ENCODE measurements at places on chromosomes 3 and 15.
A peak's percentile ranks its signal among the peaks of the same experiment; 100 is the strongest.

DNA sequence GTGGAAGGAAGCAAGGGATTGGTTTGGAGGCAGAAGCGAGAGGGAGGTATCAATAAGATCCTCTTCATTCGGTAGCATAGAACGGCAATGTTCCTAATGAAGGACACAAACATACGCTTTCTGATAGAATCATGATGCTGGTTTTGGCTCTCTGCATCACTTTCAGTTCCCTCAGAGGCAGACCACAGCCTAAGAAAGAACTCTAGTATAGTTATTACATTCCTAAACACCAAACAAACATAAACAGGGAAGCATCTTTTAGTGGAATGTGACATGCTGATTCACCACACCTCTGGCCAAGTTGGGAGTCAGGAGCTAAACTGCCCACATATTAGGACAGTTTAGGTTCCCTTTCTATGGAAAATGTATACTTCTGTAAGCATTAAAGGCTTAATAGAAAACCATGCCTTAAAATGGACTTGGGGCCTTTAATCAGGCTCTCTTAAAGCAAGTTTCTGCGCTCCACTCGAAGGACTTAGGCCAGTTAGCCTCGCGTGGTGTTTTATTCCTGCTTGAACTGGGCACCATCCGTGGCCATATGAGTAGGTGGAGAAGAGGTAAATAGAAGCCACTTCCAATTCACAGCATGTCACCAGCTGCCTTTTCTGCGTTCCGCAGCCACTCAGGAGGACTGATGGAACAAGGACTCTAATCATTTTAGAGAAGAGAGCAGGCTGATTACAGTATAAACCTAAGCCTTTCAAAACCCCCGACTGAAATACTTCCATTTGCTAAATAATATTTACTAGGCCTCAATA lies 53.7 kb downstream of the CD47 start:
- DNase-seq, result no peak

GRCh38 chr15:69857686-69858391 lies 239.9 kb downstream of the TLE3 start:
- DNase-seq, result no peak

GRCh38 chr3:26989037-26989436 lies 366.5 kb downstream of the LRRC3B start:
- DNase-seq, result no peak

DNA sequence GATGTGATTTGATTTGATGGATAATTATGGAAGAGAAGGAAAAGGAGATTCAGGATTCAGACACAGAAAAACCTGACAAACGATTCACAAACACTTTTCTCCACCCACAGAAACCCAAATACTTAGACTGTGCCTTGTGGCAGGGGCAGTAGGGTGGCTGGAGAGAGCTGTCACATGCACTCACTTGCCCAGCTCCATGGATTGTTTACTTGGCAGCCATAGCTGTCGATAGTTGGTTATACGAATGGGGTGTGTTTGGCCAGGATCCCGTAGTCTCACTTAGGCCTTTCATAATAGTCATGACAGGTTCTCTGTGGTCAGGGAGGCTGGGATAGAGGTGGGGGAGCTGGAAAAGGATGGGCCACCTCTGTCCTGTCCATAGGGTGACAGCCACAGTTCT lies 76.9 kb downstream of the CACNA1D start:
- DNase-seq, result no peak

GRCh38 chr15:36807134-36807764 lies 227.8 kb downstream of the CDIN1 start:
- no peak for DNase-seq

- no peak for DNase-seq
Observed at GRCh38 chr3:158658889-158659288, 13.6 kb downstream of the LXN start.

DNA sequence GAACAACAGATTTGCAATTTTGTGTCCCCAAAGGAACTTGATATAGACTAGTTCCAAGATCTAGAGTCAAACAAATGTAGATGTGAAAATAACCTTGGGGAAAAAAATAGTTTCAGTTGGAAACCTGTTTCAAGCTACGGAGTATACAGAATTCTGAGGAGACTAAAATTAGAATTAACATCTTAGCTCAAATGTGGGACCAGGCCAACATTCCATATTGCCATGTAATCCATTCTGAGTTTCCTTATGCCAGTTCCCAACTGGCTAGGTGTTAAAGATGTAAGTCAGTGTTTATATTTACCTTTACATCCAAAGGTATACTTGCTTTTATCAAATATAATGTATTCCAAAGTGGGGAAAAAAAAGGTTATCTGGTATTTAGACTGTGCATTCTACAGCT lies 76.3 kb downstream of the UBE3A start:
- no peak for DNase-seq

GRCh38 chr3:128215800-128216495 lies 62.7 kb downstream of the EEFSEC start:
- no peak for DNase-seq

DNA sequence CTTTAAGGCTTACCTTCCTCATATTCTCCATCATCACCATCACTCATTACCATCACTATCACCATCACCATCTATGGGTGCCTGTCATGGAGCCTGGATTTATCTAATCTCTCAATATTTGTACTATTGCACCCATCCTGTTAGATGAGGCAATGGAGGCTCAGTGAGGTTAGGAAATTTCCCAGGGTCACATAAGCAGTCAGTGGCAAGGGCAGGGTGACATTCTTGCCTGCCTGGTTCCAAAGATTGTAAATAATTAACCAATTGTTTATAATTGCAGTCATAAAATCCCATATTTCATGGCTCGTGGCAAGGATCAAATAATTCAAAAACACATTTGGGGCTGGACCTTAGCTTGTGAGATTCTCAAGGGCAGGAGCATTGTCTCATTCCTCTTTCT lies 55.2 kb downstream of the MGLL start:
- no peak for DNase-seq

DNA sequence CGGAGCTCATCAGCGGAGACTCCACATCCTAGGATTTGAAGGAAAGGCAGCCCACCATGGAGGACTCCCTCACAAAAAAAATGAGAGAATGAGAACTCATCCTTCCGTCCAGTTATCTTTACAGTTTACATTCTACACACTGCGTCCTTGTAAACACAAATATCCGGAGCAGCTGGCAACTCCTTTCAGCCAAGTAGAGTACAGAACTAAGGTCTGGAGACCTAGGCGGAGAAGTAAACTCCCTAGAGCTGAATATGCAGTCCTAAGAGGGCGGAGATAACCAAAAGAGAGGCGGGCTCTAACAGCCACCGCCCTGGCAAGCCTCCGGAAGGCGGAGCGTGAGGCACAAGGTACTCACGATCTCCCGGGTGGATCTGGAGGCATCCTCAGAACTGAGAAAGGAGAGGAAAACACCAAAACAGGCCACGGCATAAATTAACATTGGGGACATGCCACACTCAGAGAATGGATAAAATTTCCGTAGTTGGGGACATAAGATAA lies 924 bp upstream of the SIN3A start:
- DNase-seq, result no peak

DNA sequence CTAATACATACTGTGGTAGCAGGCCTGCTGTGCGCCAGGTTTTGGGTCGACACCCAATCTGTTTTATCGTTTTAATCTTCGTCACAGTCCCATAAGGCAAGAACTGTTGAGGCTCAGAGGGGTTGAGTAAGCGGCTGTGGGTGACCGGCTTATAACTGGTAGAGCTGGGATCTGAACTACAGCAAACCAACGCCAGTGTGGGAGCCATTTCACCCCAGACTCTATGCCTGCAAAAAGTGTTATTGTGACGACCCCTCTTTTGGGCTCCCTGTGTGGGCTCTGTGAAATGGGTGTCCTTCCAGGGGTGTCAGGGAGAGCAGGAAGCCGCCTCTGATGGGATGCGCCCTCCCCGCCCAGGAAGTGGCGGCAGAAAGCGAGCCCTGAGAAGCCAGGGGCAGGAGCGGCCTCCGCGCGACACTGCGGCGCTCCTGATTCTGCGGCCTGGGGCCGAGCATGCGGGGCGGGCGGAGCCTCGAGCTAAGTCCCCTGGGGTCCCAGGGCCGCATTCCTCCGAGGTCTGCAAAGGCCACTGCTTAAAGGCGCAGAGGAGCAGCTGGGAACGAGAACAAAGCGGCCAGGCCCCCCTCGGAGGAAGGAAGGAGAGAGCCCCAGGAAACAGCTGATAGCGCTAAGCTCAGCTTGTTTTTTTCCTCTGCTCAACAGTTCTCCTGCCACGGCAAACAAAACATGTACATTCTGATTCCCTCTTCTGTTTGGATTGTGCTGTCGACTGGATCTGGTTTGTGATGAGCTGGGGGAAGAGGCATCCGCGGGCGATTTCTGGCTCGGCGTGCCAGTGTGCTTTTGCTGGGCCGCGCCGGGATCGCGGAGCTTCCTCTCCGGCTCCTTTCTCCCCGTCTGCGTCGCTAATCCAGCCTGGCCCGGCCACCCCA lies 33.9 kb downstream of the GRK7 start:
- DNase-seq, result no peak

- DNase-seq, result peak; percentile 25
Observed at GRCh38 chr3:56314842-56315241, 153.4 kb downstream of the ERC2 start.

- no peak for DNase-seq
Observed at GRCh38 chr3:168248383-168249204, 152.9 kb upstream of the GOLIM4 start.

DNA sequence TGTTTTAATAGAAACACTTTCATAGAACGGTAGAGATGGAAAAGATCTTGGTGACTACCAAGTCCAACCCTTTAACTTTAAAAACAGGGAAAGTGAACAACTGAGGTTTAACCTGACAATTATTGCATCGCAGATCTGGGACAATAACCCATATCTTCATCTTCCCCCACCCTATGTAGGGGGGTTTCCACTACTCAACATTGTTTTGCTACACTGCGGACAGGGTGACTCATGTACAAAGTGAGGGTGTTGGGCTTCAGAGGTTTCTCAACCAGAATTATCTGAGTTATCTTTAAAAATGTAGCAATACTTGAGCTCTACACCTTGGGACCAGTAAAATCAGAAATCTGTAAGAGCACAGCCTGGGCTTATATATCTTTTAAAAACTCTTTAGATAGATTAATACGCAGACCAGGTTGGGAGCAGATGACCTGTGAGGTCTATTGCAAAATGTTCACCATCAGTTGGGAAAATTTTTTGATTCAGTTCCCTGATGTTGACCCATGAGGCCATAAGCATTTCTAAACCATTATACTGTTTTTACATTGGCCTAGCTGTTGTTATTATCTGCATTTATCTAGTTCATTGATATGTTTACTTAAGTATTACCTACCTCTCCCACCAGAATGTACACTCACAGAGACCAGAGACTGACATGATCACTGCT lies 103.6 kb upstream of the ICE2 start:
- no peak for DNase-seq

DNA sequence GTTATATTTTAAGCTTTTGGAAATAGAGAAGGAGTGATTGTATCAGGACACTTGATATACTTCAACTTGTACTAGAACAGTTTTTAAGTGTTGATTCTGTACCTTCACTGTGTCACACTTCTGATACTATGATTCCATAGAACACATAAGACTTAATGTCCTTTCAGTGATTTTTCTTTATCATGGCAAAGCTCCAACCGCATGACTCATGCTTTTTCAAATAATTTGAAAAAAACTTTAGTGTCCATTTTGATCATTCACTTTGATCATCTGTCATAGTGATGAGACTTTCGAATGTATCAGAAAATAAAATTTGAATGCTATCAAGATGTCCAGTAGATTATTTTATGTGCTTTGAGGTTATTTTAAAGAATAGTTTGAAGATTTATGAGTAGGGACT lies 32.0 kb downstream of the AP4E1 start:
- DNase-seq, result no peak

- DNase-seq, result no peak
Observed at GRCh38 chr3:122929188-122930062, 98.1 kb downstream of the SEMA5B start.

- DNase-seq, result no peak
Observed at GRCh38 chr3:177330779-177331178, 133.5 kb upstream of the TBL1XR1 start.

Measured in fibroblast of skin of left biceps (primary cell).